ENCODE measurements at places on chromosomes 4 and X.

GRCh38 chrX:99717716-99718115, 692.4 kb downstream of the PCDH19 start:
- no peak for DNase-seq

DNA sequence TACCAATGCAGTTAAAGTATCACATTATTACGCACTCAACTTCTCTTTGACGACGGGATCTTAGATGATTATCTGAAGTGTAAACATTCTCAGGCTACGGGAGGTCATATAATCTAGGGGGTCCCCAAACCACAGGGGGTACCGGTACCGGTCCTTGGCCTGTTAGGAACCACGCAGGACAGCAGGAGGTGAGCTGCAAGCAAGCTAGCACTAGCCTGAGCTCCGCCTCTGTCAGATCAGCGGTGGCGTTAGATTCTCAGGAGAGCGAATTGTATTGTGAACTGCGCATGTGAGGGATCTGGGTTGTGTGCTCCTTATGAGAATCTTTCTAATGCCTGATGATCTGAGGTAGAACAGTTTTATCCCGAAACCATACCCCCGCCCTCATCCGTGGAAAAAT, 20.6 kb upstream of the PRR27 start:
- DNase-seq: no peak

DNA sequence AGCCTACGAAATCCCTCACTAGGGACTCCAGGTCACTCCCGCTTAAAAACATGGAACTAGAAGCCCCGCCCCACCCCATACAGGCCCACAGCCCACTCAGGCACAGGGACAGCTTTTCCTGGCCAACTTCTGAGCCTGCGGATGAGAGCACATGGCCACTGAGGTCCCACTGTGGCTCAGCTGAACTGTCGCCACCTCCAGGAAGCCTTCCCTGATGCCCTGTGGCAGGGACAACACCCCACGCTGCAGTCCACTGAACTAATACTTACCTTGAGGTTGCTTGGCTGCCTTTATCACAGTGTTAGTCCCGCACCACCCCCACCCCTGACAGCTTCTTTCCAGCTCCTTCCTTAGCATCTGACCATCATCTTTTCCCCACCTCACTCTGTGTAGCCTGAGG, 39.3 kb upstream of the MAN2B2 start:
- DNase-seq: no peak

DNA sequence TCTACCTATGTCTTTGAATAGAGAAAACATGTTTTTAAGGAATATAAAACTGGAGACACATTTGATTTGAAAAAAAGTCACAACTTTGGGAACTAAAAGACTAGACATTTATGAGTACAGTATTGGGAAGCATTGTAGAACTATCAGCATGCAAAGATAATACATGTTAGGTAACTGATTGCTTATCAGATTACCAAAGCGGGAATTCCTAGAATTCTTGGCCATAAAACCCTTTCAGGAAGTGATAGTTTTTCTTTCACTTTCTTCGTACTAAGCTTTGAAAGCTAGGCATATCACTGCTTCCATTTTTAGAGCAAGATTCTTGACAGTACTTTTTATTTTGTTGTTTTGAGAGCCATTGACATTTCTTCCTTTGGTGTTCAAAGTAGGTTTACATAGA, 646.6 kb upstream of the PITX2 start:
- no peak for DNase-seq

- DNase-seq: peak; percentile 58
These were observed 775 bp upstream of the YIPF6 start for GRCh38 chrX:68498044-68498507.

- DNase-seq: peak; percentile 71
These were observed 147.4 kb downstream of the SMIM20 start for GRCh38 chr4:26061248-26061986.

- no peak for DNase-seq
These were observed 1099.5 kb upstream of the INTU start for GRCh38 chr4:126533146-126533805.

GRCh38 chr4:122625156-122625555, 4.3 kb upstream of the IL21 start:
- no peak for DNase-seq

- DNase-seq: no peak
These were observed 205.0 kb upstream of the TECRL start for GRCh38 chr4:64614276-64614675.

- no peak for DNase-seq
These were observed 176.2 kb upstream of the RBPJ start for GRCh38 chr4:26144526-26145155.

Measured in activated CD4-positive, alpha-beta T cell treated with anti-CD3 and anti-CD28 coated beads, Interleukin-2, amount 10 ng/mL, durations not matched to agents 24 days and 14 days (primary cell).